Activated CD4-positive, alpha-beta T cell treated with anti-CD3 and anti-CD28 coated beads for 4 hours (primary cell): ENCODE measurements at places on chromosomes 3 and 15.
A peak's percentile ranks its signal among the peaks of the same experiment; 100 is the strongest.

GRCh38 chr3:70277304-70277703, 35.1 kb downstream of the MDFIC2 start:
- no peak for DNase-seq

- no peak for DNase-seq
Observed at GRCh38 chr15:56045068-56045748, 51.8 kb upstream of the NEDD4 start.

- no peak for DNase-seq
Observed at GRCh38 chr3:62833538-62833937, 41.7 kb downstream of the CADPS start.

DNA sequence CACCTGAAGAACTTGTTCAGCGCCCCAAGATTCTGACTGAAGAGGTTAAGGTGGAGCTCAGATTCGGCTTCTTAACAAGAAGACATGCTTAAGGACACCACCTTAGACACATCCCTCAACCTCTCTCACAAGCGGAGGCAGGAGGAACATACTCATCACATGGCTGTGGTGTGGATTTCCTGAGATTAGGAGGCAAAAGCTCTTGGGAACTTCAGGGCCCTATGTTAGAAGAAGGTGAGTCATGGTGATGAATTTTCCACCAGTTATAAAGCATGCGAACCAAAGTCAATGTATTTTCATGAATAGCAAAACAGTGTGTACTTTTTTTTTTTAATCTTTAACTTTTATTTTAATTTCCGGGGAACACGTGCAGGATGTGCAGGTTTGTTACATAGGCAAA, 212.2 kb upstream of the SUCLG2 start:
- no peak for DNase-seq

GRCh38 chr3:14761121-14761672, 57.6 kb upstream of the FGD5 start:
- DNase-seq: no peak

GRCh38 chr3:159260049-159260662, 458.3 kb downstream of the MFSD1 start:
- peak; percentile 11 for DNase-seq

GRCh38 chr3:44429459-44429858, 48.0 kb downstream of the ZNF445 start:
- DNase-seq: no peak

DNA sequence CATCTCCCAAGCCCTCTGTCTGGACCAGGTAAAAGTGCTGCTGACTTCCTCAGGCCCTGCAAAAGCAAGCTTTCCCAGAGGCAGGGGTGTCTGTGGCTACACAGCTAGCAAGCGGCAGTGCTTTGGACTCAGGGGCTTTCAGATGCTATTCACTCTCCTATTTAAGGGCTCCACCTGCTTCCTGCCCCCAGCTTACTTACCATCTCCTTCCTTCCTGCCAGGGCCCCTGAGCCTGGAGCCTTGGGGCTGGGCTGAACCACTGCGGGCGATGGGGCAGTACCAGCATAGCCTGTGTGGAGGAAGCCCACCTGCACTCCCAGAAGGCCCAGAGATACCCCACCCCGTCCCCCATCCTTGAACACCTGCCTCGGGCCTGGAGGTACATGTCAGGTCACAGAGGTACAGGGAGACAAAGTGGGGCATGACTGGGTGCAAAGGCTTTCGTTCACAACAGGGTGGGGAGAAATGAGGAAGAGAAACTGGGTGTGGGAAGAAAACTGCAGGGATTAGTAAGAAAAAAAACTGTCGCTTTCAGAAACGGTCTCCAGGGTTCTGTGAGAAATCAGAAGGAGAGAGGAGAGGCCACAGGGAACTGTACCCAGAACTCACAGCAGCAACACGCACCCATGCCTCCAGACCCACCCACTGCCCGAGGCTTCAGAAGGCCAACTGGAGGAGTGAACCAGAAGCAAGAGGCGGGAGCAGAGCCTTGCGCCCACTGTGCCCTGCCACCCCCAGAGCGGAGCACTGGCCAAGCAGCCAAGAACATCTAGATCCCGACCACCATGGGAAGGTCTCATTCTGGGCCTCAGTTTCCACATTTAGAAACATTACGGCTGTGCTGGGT, 49.5 kb downstream of the CCDC12 start:
- DNase-seq: no peak

GRCh38 chr3:13498354-13499060, 18.4 kb downstream of the HDAC11 start:
- no peak for DNase-seq

DNA sequence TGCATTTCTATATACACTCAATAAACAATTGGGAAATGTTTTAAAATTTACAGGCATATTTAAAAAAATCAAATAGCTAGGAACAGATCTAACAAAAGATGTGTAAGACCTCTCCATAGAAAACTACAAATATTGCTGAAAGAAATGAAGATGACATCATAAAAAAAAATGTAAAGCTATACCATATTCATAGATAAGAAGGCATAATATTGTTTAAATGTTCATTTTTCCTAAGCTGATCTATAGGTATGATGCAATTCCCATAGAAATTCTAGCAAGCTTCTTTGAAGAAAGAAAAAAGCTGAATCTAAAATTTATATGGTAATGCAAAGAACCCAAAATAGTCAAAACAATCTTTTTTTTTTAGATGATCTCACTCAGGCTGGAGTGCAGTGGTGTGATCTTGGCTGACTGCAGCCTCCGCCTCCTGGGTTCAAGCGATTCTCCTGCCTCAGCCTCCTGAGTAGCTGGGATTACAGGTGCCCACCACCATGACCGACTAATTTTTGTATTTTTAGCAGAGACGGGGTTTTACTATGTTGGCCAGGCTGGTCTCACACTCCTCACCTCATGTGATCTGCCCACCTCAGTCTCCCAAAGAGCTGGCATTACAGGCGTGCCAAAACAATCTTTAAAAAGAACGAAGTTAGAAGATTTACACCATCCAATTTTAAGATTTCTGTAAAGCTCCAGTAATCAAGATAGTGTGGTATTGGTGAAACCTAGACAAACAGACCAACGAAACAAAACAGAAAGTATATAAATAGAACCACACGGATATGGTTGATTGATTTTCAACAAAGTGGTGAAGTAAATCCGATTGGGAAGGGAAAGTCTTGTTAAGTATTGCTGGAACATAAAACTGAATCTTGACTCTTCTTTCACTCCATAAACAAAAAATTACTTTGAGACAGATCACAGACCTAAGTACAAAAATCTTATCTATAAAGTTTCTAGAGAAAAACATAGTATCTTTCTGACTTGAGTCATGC, 6.3 kb upstream of the BHLHE40 start:
- DNase-seq: no peak

- no peak for DNase-seq
Observed at GRCh38 chr3:108221393-108221792, 831 bp downstream of the IFT57 start.

DNA sequence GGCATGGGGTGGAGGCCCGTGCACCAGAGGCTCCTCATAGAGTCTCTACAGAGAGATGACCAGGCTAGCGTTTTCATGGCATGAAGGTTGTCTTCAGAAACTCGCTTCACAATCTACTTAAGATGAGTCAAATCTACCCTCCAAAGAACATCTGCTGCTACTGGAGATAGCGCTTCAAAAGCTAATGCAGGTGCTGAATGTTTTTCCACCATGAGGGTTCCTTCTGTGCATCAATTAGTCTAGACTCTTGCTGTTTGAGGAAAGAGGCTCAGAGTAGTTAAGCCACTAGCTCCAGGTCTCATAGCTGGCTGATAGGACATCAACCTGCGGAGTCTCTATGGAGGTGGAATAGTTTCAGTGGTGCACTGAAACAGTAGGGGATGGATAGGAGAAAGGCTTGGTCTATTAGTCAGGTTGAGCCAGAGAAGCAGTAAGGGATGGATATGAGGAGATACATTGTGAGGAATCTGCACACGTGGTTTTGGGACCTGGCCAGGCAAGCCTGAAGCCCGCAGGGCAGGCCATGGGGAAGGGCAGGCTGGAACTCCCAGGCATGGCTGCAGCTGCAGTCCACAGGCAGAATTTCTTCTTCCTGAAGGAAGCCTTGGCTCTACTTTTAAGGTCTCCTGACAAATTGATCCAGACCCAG, 117.5 kb downstream of the APBA2 start:
- no peak for DNase-seq

GRCh38 chr15:68517285-68517761, 61.5 kb upstream of the CORO2B start:
- DNase-seq: no peak

DNA sequence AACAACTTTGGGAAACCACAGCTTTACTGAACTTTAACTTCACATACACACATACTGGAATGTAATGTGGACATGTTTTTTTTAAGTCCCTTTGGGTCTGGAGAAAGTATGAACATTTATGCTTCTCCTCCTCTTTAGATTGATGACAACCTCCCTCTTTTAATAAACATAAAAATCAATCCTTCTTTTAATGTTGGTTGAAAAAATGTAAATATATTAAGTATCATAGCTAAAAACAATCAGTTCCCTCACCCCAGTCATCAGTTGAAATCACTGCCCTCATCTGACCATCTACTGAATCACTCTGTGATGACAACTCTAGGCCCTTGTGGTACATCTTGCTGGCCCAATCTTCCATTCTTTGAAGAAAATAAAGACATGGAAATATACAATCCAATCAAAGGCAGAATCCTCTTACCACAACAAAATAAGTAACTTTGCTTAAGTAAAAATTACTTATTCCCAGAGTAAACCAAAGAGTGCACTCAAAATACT, 6.4 kb downstream of the AAGAB start:
- DNase-seq: no peak

- no peak for DNase-seq
Observed at GRCh38 chr3:104291437-104291851, 1075.3 kb upstream of the ALCAM start.

GRCh38 chr3:135736740-135737139, 228.8 kb upstream of the PPP2R3A start:
- no peak for DNase-seq

DNA sequence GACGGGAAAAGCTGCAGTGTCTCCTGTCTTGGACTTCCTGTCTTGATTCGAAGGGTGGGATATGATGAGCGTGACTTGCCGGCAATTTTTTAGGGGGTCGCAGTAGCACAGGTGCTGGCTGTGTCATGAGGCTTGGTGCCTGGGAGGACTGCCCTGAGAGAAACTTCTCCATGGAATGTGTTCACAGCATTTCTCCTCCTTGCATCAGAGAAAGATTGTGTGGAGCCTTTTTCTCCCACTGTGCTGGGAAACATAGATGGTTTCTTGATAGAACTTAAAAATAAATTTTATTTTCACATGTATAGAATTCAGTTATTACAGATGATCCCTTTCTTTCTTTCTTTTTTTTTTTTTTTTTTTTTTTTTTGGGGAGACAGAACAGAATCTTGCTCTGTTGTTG, 121.4 kb downstream of the KLHL25 start:
- no peak for DNase-seq

DNA sequence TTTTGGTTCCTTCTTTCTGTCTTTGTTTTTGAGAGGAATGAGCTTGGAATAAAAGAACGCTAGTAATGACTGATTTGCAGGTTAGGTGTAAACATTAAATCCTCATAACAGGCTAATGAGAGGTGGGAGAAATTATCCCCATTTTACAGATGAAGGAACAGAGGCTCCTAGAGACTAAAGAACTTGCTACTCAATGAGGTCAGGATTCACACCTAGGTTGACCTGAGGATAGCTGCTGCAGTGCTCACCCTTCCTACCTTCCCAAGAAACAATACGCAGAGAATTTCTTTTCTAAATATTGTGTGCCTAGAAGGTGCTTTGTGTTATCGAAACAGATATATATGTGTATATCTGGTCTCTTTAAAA, 106.3 kb downstream of the IGF1R start:
- DNase-seq: no peak

GRCh38 chr15:44726136-44726535, 10.2 kb upstream of the TRIM69 start:
- DNase-seq: no peak

GRCh38 chr3:172189213-172189612, 149.8 kb downstream of the FNDC3B start:
- no peak for DNase-seq

DNA sequence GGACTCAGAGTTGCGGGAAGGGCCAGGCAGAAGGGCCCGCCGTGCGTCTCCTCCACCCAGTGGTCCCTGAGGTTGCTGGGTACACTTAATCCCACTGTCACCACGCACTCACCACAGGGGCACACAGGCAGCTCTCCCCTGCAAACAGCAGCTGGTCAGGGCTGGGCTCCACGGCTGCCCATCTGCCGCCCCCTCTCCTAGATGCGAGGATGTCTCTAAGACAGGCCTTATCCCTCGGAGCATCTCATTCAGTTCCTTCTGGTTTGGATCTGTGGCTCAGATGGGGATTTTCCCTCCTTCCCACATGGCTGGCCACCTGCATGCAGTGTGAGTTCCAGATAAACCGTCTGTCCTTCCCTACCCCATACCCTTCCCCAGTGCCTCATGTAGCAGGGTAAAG, 26.3 kb downstream of the MRPS11 start:
- no peak for DNase-seq

DNA sequence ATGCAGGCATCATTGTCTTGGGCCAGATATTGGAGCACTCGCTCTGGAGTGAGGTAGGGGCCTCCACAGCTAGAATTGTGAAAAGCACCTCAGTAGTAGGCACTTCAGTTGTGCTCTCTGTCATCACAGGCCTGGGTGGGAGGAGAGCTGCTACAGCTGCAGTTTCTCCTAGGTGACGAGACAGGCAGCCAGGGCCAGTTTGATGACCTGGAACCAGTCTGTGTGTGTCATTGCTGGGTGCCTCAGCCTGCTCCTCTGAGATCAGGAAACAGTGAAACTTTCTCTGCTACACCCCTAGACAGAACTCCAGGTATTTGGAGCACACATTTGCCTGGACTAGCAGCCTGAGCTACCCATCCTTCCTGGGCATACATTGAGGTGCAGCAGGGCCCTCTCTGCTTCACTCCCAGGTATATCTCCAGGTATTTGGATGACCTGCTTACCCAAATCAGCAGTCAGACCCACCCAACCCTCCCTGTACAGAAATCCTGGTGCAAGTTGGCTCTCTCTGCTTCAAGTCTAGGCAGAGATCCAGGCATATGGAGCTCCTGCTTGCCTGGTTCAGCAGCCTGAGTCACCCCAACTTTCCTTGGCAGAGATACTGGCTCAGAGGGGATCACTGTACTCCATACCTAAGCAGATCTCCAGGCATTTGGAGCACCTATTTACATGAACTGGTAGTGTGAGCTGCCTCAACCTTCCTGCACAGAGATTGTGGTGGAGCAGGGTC, 54.3 kb upstream of the SGO1 start:
- no peak for DNase-seq
